ENCODE measurements at places on chromosomes 2 and 18.

DNA sequence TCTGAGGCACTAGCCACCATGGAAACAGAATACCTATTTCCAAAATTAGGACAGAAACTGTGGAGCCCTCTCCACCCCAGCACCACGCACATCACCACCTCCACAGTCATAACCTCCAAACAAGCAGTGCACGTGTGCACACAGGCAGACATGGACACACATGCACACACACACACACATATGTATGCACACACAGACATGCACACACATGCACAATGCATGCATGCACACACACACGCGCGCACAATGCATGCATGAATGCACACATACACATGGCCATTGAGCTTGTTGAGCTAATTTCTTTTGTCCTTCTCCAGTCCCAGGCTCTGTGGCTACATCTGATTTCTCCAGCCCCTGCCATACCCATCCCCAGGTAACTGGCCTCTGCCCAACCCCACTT is 161.6 kb upstream of the EPB41L3 start:
- no peak for DNase-seq

GRCh38 chr2:182608181-182608845 is 107.7 kb upstream of the DNAJC10 start:
- no peak for DNase-seq

DNA sequence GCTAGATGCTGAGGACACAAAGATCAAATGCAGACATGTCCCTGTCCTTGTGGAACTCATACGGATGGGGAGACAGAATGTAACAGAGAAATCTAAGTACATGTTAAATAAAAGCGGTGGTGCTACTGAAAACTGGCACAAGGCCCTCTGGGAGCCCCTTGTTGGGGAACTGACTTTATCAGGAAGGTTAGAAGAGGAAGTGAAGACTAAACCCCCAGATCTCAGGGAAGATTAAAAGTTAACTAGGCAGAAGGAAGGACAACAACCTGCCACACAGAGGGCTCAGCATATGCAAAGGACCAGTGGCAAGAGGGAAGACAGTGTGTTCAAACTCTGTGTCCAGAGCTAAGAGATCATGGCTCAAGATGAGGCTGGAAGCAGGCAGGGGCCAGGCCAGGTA is 4.8 kb downstream of the CACNB4 start:
- no peak for DNase-seq

DNA sequence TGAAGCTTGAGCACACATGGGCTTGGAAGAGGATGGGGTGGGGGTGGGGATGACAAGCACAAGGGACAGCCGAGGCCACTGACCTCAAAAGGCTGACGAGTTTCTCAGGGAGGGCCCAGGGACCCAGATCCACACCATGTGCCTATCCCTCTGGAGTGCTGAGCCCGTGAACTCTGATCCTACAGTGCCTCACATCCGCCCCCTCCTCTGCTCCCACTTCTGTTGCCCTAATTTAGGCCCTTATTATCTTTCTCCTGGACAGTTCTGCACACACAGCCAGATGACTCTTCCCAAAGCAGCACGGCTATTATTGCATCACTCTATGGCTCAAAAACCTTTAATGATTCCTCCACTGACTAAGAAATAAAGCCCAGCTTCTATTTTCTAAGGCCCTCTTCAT is 24.8 kb downstream of the CYRIA start:
- DNase-seq, result no peak

GRCh38 chr2:64105670-64106461 is 38.4 kb downstream of the PELI1 start:
- DNase-seq, result no peak

DNA sequence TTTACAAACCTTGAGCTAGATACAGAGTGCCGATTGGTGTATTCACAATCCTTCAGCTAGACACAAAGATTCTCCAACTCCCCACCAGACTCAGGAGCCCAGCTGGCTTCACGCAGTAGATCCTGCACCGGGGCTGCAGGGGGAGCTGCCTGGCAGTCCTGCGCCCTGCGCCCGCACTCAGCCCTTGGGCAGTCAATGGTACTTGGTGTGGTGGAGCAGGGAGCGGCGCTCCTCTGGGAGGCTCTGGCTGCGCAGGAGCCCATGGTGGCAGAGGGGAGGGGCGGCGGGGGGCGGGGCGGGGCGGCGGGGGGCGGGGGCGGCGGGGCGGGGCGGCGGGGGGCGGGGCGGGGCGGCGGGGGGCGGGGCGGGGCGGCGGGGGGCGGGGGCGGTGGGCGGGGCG is 923.4 kb downstream of the SOCS6 start:
- no peak for DNase-seq

- DNase-seq, result no peak
Observed at GRCh38 chr2:97953853-97954252, 41.9 kb downstream of the TMEM131 start.

DNA sequence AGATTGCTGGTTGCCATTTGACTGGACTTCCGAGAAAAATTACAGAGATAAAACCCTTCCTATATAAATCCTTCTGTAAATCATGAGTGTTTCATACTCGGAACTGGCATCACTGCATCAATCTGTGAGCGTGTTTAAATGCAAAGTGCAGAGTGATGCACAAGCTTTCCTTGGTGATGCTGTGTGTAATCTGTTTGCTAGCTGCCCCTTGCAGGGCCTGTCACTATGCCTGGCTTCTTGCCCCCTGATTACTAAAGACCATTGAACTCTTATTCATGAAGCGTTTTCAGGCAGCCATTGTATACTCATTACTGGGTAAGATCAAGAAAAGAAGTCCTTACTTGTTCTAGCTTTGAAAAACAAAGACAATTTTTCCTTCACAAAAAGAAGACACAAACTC is 266.9 kb upstream of the FANCL start:
- DNase-seq, result no peak

GRCh38 chr18:25517881-25518715 is 166.1 kb upstream of the ZNF521 start:
- no peak for DNase-seq

DNA sequence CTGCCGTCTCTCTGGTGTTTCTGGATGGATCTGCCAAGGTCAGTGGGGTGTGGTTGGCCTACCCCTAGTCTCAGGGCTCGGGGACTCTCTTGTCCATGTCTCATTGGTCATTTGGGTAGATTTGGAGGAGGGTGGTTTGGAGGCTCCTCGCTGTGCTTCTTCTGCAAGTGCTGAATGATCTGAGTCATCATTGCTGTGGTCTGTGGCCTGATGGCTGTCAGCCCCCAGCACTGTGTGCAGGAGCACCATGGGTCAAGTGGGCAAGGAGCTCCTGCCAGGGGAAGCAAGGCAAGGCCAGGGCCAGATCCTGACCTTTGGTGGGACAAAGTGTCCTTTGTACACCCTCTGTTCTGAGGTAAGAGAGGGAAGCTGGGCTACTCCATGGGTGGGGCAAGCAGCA is 221.8 kb downstream of the FHOD3 start:
- DNase-seq, result no peak

DNA sequence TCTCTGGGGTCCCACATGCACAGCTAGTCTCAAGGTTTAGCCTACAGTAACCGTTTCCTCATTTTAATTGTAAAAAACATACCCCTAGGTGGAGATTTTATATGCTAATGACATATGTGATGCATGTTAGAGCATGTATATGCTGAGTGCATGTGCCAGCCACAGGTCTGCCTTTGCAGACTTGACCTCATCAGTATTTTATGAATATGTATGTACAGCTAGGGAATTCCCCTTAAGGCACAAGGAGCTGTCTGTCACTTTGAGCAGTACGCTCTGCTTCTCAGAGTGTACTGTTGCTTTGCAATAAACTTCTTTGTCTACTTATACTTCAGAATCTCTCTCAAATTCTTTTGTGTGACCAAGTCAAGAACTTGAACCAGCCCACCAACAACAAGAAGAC is 131.2 kb upstream of the ERBB4 start:
- DNase-seq, result no peak

- DNase-seq, result no peak
Observed at GRCh38 chr2:162731917-162732804, 106.4 kb downstream of the KCNH7 start.

GRCh38 chr2:137675584-137676327 is 288.5 kb upstream of the HNMT start:
- no peak for DNase-seq

GRCh38 chr2:54609647-54610046 is 113.8 kb upstream of the EML6 start:
- no peak for DNase-seq

DNA sequence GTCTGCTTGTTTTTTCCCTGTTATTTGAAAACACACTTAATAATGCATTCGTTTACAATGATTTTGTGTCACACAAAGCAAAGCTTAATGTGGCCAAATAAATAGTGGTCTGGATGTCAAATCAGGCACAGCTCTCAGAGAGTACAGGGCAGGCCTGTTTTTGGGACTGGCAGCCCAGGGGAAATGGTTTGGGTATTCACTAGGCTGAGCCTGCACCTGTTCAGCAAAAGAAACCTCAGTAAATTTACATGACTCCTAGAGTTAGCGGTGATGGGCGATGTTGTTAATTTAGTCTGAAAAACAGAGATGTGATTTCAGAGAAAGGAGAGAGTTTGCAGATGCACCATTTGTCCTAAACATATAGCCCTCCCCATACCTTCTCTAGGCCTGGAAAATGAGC is 197.1 kb downstream of the ALK start:
- no peak for DNase-seq

- peak; percentile 51 for DNase-seq
Observed at GRCh38 chr2:83587309-83587708, 871.8 kb downstream of the SUCLG1 start.
